Suppressor macrophage treated with lipopolysaccharide for 1 hour (primary cell): ENCODE measurements at places on chromosomes 7 and 10.

- DNase-seq = no peak
Measured at GRCh38 chr7:38453168-38453567, 178.0 kb downstream of the AMPH start.

DNA sequence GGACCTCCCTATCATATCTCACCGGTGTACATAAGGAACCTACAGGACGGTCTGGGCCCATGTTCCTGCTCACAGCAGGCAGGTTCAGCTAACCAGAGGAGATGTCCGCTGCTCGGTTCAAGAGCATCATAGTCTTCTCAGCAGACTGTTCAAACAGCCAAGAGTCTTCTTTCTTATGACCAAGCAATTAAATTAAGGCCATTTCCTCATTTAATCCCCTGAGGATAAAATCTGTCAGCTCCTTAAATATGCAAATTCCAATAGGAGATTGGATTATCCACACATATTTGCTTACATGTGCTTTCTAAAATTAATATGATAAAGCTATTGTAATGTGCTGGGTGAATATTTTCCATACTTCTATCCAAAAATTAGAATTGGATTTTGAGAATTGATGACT is 59.7 kb downstream of the LMBR1 start:
- DNase-seq = no peak

GRCh38 chr10:68032113-68032512 is 43.0 kb downstream of the HERC4 start:
- no peak for DNase-seq

- no peak for DNase-seq
Measured at GRCh38 chr10:5592070-5592469, 67.3 kb downstream of the CALML3 start.

GRCh38 chr7:5695727-5696345 is 85.6 kb downstream of the RNF216 start:
- DNase-seq = peak; percentile 41

GRCh38 chr7:55101359-55101758 is 82.5 kb downstream of the EGFR start:
- DNase-seq = no peak

GRCh38 chr10:118805146-118805545 is 50.4 kb upstream of the CACUL1 start:
- no peak for DNase-seq

GRCh38 chr7:3807824-3808223 is 506.8 kb downstream of the SDK1 start:
- no peak for DNase-seq

DNA sequence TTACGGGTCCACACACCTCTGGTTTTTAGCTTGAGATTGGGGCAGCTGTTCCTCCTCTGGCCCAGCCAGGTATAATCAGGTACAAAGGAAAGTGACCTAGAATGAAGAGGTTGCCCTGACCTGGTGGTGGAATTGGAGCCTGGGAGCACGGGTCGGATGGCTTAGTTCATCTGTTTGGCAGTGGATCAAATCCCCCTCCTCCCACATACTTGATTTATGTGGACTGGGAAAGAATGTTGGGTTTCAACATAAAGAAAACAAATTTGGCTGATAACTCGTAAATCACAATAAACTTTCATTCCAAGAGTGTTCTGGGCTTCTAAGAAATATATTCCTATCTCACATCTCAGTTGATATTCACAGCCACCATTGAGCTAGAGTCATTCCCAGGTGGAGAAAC is 186.8 kb downstream of the CUX1 start:
- DNase-seq = no peak
